ENCODE measurements at places on chromosomes 12 and 14. TPM values are rescaled to one million over a fixed set of nuclear protein-coding genes. Genes with fewer than 3 reads are reported as not detected.
A peak's percentile ranks its signal among the peaks of the same experiment; 100 is the strongest.

ST8SIA1 gene
- total RNA-seq, result 0.50 TPM

- no peak for DNase-seq
These were observed 104.6 kb downstream of the EFCAB11 start for GRCh38 chr14:89849931-89850330.

- DNase-seq, result no peak
These were observed 2.5 kb downstream of the PTPN6 start for GRCh38 chr12:6953442-6954315.

GRCh38 chr12:30514666-30515065, 181.0 kb downstream of the IPO8 start:
- peak; percentile 14 for DNase-seq

DNA sequence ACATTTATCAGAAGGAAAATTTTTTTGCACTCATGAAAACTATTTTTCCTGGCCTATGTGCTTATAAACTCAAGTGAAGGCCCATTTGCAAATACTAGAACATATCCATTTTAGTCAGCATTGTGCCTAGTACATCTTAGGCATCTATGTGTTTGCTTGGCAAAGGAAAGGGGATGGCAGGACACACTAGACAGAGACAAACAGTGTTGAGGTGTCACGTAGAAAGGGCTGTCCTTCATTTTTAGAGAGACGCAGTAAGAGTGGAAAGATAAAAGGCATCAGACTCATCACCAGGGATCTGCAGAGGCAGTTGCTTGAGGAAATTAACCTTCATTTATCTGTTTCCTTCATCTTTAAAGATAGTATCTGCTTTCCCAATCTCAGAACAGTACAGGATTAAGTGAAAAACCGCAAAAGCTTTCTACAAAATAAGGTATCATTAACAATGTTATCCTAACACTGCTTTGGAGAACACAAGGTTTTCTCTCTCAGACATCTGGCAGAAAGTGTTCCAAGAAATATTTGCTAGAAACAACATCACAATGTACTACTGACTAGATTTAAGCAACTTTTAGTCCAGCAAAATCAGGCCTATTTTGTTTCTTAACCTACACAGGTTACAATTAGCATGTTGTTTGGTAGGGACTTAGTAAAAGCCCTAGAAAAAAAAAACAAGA, 2.0 kb downstream of the YBX3 start:
- DNase-seq, result no peak

DNA sequence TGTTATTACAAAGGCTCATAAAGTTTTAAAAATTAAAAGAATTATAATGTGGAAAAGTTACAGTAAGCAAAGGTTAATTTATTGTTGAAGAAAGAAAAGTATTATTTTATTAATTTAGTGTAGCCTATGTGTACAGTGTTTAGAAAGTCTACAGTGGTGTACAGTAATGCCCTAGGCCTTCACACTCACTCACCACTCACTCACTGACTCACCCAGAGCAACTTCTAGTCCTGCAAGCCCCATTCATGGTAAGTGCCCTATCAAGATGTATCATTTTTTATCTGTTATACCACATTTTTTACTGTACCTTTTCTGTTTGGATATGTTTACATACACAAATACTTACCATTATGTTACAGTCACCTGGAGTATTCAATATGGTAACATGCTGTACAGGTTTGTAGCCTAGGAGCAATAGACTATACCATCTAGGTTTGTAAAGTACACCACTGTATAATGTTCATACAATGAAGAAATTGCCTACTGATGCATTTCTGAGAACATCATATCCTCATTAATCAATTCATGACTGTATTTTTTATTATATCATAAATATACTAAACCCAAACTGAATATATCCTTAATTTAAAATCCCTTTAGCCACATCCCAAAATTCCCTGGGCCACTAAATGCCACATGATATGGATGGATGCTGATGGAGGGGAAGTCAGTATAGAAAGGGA, 43.6 kb upstream of the NID2 start:
- DNase-seq, result peak; percentile 87

DNA sequence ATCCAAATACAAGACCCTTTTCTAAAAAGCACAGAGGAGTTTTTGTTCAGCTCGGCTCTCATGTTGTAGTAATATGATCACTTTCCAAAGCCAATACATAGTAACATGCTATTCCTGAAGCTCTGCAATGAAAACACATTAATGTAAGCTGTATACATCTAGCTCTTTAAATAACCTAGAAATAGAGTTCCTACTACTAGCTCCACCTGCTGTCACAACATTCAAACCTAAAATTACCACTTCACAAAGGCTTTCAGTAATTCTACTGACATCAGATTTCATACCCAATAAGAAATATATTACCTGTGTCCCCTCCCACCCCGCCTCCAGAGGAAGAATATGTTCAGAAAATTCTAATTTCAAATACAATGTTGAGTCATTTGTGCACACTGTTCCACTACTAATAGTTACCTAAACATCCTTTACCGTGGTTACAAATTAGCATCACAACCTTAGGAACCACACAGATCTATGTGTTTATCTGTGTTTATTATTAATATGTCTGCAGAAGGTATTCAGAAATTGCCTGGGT, 17.8 kb downstream of the EFCAB11 start:
- no peak for DNase-seq

GRCh38 chr12:41287500-41288141, 99.5 kb downstream of the PDZRN4 start:
- DNase-seq, result no peak
